ENCODE measurements at places on chromosomes 1 and 21.

- DNase-seq, result no peak
Measured at GRCh38 chr1:41823471-41823870, 95.3 kb downstream of the HIVEP3 start.

DNA sequence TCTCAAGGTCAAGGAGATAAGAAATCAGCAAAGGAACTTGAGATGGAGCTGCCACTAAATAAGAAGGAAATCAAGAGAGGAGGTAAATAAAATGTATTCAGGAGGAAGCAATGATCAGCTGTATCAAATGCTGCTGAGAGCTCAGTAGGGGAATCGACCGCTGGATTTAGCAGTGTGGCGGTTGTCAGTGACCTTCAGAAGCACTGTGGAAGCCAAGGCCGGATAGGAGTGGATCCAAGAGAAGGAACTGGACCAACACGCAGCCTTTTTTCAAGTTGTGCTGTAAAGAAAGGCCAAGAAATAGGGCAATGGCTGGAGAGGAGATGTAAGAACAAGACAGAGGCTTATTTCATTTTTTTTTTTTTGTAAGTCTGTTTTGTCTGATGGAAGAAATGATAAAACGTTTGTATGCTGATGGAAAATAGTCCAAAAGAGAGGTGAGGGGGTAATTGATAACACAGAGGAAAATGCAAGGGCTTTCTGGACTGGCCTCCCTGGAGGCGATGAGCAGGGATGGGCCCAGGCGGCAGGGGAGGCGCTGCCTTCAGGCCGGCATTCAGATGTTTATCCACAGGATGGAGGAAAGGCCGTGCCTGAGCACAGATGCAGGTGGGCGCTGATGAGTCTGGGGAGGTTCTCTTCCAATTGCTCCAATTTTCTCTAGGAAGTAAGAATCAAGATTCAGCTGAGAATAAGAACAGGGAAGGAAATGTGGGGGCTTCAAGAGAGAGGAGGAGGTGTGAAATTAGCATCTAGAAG, 17.5 kb upstream of the FAM43B start:
- DNase-seq, result no peak

- peak; percentile 84 for DNase-seq
Measured at GRCh38 chr1:6016191-6016865, 24.1 kb upstream of the NPHP4 start.

DNA sequence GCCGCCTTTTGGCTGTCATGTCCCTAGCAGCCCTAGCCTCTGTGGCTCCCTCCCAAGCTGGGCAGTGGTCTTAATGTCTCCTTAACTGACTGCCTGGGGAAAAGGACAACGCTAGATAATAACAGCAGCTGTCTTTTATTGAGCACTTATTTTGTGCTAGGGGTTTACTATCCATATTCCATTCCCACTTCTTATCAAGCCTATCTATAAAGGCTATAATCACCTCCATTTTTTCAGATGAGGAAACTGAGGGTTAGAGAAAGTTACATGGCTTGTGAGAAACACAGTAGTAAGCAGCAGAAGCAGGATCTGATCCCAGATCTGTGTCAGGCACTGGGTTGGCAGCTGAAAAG, 6.2 kb downstream of the SH3BGRL3 start:
- no peak for DNase-seq

DNA sequence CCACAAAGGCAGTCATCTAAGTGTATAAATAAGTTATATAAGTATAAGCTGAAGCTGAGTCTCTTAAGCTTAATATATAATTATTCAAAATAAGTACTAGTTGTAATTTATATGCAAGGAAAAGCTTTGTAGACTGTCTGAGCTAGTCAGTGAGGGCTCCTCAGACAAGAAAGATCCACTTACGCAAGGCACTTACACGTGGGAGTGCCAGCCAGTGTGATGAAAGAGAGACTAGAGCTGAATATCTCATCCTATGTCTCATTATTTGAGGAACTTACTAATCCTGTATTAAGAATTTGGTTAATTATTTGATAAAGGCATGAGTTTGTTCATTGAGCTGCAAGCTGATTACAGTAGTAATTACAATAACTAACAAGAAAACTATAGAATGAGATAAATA, 146.9 kb downstream of the PDE4B start:
- DNase-seq, result no peak

- peak; percentile 49 for DNase-seq
Measured at GRCh38 chr1:154714638-154715037, 106.7 kb upstream of the ADAR start.

- DNase-seq, result no peak
Measured at GRCh38 chr1:153444078-153444477, 16.4 kb downstream of the S100A7 start.

- no peak for DNase-seq
Measured at GRCh38 chr1:110768605-110769004, 93.9 kb upstream of the KCNA3 start.

GRCh38 chr1:201756406-201756805, 72.6 kb upstream of the IPO9 start:
- peak; percentile 91 for DNase-seq

DNA sequence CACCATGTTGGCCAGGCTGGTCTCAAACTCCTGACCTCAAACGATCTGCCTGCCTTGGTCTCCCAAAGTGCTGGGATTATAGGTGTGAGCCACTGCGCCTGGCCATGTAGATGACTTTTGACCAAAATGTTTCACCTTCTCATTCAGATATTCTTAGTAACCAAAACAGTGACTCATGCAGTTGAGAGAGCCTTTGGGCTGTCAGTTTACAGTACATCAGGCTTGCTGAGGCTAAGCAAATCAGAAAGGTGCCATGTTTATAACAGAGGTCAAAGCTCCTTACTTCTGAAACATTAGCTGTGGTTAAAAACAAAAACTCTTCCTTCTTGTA, 21.0 kb downstream of the CNIH4 start:
- DNase-seq, result peak; percentile 93

DNA sequence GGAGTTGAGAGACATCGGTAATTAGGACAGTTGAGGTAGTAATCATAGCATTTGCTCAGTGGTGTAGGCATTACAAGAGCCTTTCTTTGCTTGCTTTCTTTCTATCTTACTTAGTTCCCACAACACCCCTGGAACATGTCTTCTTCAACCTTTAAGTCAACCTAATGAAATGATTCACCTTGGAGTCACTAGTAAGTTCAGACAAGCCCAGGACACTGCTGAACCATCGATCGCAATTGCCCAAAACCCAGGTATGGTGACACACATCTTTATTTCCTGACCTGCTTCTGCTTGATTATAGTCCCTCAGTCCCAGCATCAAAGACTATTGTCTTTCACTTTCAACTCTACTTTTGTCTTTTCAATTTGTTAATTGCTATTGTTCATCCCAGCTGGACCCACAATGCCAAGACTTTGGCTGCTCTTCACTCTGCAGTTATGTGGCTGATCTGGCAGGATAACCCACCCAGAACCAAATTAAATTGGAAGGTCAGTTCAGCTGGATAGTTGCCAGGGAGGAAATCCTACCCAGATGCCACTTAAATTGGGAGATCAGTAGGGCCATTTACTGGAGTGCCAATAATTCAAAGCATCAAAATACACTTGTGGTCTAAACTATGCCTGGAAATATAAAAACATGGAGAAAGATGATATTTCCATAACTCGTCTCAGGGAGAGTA, 272.9 kb downstream of the RWDD3 start:
- no peak for DNase-seq

DNA sequence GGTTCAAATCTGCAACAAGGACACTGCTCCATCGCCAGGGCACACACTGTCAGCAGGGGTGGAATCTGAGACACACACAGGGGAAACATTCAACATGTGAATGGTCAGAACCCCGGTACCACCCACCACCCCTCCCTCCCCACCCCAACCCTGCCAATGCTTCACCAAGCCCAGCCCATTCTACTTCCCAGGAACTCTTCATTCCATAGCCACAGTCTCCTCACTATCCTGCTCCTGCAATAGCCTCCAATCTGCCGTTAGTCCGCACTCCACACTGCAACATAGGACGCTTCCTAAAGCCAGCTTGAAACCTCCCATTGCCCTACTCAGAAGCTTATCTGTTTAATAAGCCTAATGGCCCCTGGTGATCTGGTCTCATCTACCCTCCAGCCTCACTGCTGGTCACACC, 7.5 kb upstream of the RAB3B start:
- DNase-seq, result no peak

GRCh38 chr1:152965853-152966252, 4.6 kb upstream of the SPRR4 start:
- DNase-seq, result no peak

GRCh38 chr1:237281481-237281880, 239.5 kb downstream of the RYR2 start:
- DNase-seq, result no peak

- DNase-seq, result peak; percentile 22
Measured at GRCh38 chr21:33964706-33965325, 49.2 kb upstream of the ATP5PO start.

DNA sequence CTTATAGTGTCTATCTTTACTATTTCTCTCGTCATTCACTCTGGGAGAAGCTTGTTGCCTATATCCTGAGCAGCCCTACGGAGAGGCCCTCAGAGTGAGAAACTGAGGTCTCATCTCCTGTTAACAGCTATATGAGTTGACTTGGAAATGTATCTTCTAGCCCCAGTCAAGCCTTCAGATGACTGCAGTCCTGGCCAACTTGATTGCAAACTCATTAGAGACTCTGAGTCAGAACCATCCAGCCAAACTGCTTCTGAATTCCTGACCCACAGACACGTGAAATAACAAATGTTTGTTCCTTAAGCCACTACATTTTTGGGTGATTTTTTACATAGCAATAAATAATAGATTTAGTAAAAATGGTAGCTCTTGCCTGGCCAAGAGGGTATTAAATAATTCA, 3.9 kb upstream of the ZBED6 start:
- no peak for DNase-seq

DNA sequence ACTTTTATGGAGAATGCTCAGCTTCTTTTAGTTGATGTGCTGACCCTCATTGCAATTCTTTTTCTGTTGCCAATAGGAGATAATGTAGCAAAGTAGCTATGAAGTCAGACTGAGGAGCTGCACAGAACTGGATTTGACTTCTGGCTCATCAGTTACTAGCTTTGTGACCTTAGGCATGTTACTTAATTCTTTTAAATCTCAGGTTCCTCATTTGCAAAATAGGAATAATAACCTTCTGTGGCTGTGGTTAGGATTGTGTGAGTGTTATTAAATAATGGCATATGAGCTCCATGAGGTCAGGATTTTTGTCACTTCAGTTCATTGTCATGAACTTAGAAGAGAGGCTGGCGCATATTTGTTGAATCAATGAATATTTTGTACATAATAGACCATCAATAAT, 237.6 kb upstream of the SGIP1 start:
- no peak for DNase-seq

DNA sequence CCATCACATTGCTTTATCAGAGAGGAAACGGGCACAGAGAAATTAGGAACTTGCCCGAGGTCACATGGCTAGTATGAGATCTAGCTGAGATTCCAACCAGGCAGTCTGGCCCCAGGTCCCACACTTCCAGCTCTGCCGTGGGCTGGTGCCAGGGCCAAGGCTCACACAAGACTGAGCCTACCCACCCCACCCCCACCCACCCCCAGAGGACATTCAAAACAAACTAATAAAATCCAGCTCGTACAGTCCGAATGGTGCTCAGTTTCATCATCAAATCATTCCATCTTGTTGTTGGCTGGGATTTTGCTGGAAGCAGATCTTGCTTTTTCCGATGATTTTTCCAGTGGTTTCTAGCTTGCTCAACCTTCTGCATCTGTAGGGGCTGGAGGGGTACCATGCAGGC, 27.9 kb downstream of the MATN1 start:
- no peak for DNase-seq

- peak; percentile 72 for DNase-seq
Measured at GRCh38 chr1:114094363-114094634, 59.4 kb downstream of the SYT6 start.

GRCh38 chr21:39103689-39104088, 79.6 kb downstream of the PSMG1 start:
- DNase-seq, result no peak

GRCh38 chr1:9382643-9383491, 90.2 kb downstream of the SPSB1 start:
- DNase-seq, result no peak

- DNase-seq, result peak; percentile 97
Measured at GRCh38 chr1:109075531-109076490, at the start of gene TAF13. TAF13 (minus strand) TSS chr1:109076003; CDS start chr1:109075947, 56 bp downstream.

DNA sequence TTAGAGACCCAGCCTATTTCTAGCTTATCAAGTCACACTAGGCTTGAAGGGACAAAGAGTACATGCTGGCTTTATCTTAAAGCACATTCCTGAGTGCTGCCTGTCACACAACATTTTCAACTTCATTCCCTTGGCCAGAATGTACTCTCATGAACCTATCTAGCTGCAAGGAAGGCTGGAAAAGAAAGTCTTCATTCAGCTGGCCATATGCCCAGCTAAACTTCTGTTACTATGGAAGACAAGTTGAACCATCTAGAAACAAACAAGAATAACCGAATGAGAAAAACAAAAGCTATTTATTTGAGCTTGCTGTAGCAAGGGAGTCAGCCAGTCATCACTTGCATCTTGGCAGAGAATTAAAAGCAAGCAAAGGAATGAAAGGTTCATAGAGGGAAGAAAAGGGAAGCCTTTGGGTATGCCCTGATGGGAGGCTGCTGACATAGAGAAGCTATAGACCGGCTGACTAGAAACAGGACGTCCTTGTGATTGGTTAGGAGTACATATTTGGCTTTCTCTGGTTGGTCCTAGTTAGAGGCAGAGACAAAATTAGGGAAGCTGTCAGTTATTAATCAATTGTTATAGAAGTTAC, 108.4 kb downstream of the NEK7 start:
- peak; percentile 90 for DNase-seq

- DNase-seq, result no peak
Measured at GRCh38 chr1:43068911-43069310, 103.2 kb downstream of the EBNA1BP2 start.

GRCh38 chr1:202723708-202724107, 13.5 kb upstream of the SYT2 start:
- DNase-seq, result no peak

DNA sequence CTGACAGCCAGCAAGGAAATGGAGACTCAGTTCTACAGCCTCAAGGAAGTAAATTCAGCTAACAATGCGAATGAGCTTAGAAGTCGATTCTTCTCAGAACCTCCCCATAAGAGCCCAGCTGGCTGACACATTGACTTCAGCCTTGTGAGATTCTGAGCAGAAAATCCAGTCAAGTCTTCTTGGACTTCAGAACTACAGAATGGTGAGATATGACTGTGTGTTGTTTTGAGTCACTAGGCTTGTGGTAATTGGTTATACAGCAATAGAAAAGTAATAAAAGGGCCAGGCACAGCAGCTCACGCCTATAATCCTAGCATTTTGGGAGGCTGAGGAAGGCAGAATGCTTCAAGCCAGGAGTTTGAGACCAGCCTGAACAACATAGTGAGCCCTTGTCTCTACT, 161.8 kb upstream of the IVNS1ABP start:
- no peak for DNase-seq

GRCh38 chr1:55618199-55618598, 403.0 kb upstream of the USP24 start:
- no peak for DNase-seq

Data from M059J (cell line).